ENCODE measurements at places on chromosomes 3 and 15.

- DNase-seq: no peak
Measured at GRCh38 chr15:96087180-96087884, 243.2 kb upstream of the NR2F2 start.

GRCh38 chr3:155194973-155195957, 98.2 kb downstream of the STRIT1 start:
- DNase-seq: no peak

- DNase-seq: no peak
Measured at GRCh38 chr15:86317384-86317740, 237.7 kb downstream of the AGBL1 start.

DNA sequence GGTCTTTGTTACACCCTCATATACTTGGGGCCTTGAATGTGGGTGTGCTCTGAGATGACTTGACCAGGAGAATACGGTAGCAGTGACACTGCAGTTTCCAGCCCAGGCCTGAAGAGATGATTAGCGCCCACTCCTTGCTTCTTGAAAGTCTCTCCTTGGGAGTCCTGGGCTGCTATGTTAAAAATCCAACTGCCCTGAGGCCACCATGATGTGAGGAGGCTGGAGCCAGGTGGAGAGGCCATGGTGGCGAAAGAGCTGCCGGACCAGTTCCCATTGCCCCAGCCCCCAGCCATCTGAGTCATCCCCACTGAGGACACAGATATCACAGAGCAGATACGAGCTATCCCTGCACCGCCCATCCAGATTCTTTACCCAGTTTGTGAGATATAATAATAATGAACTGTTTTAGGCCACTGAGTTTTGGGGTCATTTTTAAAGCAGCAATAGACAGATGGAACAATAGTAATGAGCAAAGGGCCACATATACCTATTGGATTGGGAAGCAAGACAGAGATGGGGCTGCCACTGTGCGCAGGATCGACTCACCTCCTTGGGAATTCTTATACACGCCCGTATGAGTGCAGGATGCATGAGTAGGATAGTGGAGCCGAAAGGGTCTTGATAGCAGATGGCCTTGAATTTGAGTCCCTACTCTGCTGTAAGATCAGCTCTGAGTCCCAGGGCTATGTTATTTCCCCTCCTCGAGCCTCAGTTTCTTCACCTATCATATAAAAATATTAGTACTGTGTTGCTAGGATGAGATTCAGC, 12.1 kb upstream of the GATA2 start:
- DNase-seq: no peak

GRCh38 chr3:46978985-46979944, at the start of gene NBEAL2:
NBEAL2 (plus strand) TSS chr3:46979666; CDS start chr3:46979862, 196 bp downstream.
- DNase-seq: peak; percentile 87

GRCh38 chr15:59304034-59304795, 68.5 kb downstream of the MYO1E start:
- DNase-seq: no peak

- DNase-seq: no peak
Measured at GRCh38 chr15:73841756-73842725, 31.3 kb upstream of the TBC1D21 start.

- DNase-seq: no peak
Measured at GRCh38 chr3:120173056-120173675, 78.9 kb upstream of the GSK3B start.

DNA sequence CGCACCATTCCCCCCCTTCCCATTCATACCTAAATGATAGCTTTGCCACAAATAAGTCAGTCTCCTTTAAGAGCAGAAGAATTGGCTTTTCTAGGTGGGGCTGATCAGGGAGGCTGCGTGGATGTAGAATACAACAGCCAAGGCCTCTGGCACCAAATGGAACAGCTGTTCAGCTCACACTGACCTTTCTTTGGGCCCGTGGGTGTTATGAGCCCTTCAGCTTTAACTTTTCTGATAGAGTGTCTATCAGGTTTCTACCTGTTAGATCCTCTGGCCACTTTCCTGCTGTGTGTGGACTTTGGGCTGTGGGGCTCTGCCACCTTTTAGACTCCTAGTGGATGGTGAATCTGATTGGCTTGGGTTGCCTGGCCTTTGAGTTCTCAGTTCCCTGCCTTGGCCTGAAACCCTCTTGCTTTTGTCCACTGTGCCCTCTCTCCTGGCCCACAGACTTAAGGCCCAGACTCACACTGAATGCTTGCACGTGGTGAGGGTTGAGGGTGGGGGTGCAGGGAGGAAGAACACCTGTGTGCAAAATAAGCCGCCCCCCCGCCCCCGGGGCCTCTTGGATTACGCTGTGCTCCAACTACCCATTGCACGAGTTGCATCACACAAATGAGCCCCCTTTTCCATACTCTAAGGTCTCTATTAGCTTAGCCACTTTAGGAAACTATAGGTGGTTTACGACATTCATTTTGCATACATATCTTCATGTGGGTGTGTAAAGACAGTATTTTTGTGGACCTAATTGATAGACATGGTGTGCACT, 1.3 kb upstream of the RFX7 start:
- DNase-seq: peak; percentile 7

DNA sequence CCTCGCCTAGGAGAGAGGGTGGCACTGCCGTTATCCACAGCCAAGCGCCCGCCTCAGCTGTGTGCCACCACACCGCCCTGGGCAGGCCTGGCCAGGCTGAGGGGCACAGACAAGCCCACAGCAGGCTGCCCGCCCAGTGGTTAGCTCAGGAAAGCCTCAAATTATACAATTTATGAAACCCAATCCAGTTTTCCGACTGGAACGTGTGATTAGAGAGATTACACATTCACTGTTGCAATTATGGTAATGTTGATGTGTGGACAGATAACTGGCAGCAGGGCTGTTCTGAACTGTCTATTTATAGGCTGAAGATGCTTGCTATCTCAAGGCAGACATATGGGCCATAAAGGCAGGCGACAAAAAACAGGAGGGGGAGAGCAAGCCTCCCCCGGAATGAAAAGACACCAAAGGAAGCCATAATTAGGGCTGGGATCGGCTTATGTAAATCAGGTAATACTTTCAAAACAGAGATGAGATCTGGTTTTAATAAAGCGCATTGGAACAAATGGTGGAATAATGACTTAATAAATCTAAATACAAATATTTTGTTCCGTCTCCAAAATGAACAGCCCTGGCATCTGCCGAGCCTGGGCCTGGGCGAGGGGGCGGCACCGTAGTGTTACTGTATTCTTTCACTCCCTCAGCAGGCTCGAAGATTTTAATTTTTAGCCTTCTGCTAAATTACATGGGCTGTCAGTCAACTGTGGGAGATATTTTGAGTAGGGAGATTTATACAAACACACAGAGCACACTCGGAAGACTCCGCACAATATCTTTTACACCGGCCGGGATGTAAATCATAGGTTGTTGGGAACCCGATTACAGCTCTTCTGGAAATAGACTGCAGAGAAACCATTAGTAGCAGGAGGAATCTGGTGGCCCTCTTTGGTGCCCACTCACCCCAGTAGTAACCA, 103.1 kb upstream of the TLE3 start:
- no peak for DNase-seq

Measured in tibial nerve (tissue), 4 donors.